ENCODE measurements at places on chromosomes 2 and 18.

GRCh38 chr2:61398413-61398812 is 72.5 kb downstream of the USP34 start:
- no peak for DNase-seq

DNA sequence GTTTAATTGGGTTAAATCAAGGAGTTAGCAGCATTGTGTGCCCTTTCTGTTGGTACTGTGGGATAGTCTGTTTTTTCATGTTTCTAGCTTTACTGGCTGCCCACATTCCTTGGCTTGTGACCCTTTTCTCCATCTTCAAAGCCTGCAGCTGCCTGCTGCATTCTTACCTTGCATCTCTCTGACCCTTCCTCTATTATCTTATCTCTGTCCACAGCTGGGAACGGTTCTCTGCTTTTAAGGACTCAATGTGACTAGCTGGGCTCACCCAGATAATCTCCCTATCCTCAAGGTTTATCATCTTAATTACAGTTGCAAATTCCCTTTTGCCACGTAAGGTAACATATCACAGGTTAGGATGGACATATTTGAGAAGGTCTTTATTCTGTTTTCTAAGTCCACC is 199.7 kb downstream of the KCNS3 start:
- DNase-seq, result no peak

DNA sequence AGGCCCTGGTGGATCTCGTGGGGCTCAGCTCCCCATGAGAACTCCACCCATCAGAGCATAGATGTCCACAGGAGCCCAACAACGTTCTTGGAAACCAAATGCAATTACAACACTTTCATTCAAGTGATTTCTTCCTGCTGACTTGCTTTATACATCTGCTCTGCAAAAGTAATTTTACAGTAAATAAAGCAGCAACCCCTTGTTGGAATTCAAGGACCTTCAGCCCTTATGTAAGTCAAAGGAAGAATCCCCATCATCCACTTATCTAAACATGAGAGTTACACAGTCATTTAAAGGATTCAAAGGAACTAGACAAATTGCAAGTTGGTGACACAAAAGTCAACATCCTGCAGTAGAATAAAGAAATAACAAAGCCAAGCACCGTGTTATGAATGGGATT is 17.1 kb upstream of the ANTXR1 start:
- DNase-seq, result no peak

- peak; percentile 14 for DNase-seq
Measured at GRCh38 chr2:75729861-75730260, 19.1 kb upstream of the GCFC2 start.

DNA sequence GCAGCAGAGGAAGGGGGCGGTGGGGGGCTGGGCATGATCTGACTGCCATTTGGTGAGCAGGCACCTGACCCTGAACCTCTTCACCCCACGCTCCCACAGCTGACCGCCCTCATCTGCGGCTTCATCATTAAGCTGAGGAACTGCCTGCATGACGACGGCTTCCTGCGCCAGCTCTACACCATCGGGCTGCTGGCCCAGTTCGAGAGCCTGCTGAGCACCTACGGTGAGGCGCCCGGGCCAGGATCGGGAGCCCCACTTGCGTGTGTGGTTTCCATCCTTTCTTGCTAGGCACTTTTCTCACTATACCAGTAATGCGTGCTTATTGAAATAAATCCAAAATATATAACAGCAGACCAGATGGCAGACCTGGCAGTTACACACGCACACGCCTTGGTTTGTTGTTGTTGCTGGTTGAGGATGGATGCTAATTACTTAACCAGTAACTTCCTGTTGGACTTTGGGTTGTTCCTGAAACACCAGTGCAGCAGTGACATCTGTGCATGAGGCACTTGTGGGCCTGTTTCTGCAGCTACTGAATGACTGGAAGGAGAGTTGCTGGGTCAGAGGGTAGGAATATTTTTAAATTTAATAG is 43.7 kb downstream of the COA5 start:
- DNase-seq, result no peak

GRCh38 chr2:171985076-171985475 is 14.7 kb upstream of the METAP1D start:
- peak; percentile 26 for DNase-seq

DNA sequence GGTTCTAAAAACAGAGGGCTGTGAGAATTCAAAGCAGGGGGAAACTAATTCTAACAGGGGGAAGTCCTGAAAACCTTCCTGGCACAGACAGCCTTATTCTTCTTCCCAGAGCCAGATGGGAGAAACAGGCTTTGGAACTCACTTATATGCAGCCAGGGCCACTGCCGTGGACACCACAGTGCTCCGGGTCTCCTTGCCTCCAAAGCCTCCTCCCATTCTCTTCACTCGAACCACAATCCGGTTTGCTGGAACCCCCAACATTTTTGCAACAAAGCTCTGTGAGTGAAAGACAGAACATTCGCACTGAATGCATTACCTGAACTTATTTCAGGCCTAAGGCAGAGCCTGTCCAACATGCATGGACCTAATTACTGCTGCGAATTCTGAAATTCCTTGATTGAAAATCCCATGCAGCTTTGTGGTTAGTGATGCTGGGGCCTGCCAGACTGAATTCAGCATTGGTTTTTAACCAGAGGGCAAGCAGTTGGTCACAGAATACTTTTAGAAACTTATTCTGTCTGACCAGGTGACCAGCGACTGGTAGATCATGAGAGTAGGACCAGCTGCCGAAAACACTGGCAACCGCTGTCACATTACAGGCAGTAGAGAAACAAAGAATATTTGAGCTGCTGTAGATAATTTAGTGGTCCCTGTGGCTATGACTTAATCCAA is 48.6 kb downstream of the XDH start:
- no peak for DNase-seq

- DNase-seq, result peak; percentile 46
Measured at GRCh38 chr2:118061135-118061955, 26.9 kb upstream of the INSIG2 start.

All from EL (cell line).